Activated naive CD4-positive, alpha-beta T cell treated with anti-CD3 and anti-CD28 coated beads, Interleukin-2, amount 50 U/mL, for 72 hours (primary cell): ENCODE measurements at places on chromosomes 1 and 21. TPM values are rescaled to one million over a fixed set of nuclear protein-coding genes. Genes with fewer than 3 reads are reported as not detected.

Gene CNTN2
- not detected for total RNA-seq

Gene TMEM200B
- 0.43 TPM for total RNA-seq

Gene APOBEC4
- not detected for total RNA-seq

Gene AMY1B
- not detected for total RNA-seq

Gene FCRL1
- not detected for total RNA-seq

Gene CDA
- total RNA-seq: not detected

DNA sequence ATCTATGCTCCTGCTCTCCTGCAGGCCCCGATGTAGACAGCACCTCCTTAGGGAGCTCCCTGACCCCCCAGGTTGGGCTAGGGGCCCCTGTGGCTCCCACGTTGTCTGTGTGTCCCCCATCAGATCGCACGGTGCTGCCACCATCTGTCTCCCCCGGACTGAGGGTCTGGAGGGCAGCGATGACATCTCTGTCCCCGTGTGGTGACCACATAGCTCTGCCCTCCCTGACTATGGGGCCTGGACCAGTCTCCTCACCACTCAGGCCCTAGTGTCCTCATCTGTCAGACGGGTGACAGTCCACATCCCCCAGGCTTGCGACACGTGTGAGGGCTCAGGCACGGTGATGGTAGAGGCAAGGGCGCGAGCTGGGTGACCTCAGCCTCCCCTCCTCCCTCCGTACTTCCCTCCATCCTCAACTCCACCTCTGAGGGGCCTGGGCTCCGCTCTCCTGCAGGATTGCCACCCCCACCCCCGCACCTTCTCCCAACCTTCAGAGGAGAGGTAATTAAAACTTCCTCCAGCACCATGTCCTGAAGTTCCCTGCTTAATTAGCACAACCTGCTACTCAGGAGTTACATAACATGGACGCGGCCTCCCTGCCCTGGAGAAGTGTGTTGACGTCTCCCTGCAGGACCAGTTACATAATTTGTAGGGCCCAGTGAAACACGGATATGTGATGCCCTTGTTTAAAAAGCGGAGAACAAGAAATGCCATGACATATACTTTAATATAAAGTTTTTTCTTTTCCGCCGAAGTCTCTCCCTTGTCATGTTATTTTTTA is 288.2 kb downstream of the PTPRU start:
- DNase-seq: peak; percentile 33

DNA sequence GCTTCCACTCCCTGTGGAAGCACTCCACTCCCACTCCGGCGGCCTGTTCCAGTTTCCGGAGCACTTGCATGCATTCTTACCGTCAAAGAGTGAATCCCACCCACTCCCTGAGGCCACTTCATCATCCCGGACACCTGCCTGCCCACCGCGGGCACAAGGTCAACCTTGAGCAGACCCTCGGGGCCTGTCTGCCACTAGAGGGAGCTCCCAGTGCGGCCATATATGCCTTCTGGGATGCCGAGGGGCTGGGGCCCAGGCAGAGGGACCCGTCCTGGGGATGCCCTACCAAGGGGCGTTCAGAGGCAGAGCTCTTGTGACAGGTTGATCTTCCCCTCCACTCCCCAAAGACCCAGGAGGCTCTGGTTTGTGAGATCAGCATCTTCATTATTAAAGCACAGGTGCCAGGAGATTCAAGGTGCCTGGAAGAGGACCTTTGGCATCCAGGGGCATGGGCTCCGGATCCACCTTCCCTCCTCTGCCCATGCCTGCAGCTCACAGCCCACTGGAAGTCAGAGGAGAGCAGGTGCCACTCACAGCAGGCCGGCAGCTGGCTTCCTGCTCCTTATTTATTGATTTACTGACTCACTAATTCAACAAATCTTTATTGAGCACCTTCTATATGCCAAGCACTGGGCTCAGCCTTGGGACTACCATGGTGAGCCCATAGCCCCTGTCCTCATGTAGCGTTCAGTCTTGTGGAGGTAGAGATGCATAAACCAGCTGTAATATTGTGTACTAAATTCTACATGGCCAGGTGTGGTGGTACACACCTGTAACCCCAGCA is 47.3 kb downstream of the UBIAD1 start:
- DNase-seq: no peak

DNA sequence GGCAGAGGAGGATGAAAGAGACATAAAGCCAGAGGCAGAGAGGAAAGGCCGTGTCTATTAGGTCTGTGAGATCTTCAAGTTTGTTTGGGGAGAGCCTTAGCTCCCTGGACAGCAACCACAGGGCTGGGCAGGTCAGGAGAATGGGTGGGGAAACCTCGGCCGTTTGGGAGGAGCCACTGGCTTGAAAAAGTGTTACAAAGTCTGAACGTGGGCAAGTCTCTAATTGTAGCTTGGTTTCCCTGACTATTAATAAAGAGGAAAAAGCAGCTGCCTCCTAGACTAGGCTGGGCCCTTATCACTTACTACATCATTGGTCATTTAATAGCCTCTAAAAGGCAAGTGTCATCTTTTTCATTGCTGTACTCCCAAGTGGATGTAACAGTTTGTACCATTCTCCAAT is at the start of gene CCDC17:
Gene CCDC17, minus strand, starts transcription at position 83 of the 400 bp plus-strand sequence. CDS start 145 bp downstream, outside the sequence.
- DNase-seq: no peak

- no peak for DNase-seq
Measured at GRCh38 chr1:151581921-151582320, 29.9 kb upstream of the SNX27 start.

- DNase-seq: no peak
Measured at GRCh38 chr1:204652497-204652896, 33.0 kb downstream of the LRRN2 start.
